ENCODE measurements at places on chromosomes 13 and 19.

DNA sequence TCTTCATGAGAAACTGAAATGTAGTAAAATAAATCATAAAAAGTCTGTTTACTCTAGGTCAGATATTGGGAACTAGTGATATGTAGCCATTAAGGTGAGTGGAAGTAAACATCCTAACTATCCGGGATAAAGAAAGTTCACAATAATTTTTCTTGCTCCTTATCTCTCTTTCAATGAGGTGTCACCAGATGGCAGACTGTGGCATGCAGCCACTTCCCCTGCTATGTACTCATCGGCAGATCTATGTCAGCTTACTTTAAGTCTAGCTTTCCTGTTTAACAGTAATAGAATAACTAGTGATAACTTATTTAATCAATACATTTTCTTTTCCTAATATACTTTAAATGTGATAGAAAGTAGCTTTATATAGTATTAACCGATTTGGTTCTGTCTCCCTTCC is 181.9 kb downstream of the NDFIP2 start:
- no peak for DNase-seq

GRCh38 chr13:102651392-102651791 is 43.5 kb downstream of the METTL21C start:
- no peak for DNase-seq

DNA sequence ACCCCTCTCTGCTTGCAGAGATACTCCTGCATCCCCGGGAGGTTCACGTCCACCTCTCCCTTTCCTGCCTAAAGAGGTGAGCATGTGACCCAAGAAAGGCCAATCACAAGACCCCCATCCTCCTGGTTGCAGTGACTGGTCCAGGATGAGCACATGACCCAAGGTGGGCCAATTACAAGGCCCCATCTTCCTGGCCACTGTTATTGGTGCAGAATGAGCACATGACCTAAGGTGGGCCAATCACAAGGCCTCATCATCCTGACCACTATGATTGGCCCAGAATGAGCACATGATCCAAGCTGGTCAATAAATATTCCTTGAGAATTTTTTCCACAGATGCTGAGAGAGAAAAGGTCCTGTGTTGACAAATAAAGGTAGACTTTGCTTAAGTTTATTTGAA is 350.7 kb downstream of the EFNB2 start:
- DNase-seq: no peak

DNA sequence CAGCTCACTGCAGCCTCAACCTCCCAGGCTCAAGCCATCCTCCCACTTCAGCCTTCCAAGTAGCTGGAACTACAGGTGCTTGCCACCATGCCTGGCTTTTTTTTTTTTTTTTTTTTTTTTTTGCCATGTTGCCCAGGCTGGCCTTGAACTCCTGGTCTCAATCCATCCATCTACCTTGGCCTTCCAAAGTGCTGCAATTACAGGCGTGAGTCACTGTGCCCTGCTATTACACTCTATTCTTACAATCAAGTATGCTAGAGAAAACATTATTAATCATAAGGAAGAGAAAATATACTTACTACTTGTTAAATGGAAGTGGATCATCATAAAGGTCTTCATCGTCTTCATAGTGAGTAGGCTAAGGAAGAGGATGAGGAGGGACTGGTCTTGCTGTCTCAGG is 93.3 kb upstream of the DOCK9 start:
- DNase-seq: no peak

DNA sequence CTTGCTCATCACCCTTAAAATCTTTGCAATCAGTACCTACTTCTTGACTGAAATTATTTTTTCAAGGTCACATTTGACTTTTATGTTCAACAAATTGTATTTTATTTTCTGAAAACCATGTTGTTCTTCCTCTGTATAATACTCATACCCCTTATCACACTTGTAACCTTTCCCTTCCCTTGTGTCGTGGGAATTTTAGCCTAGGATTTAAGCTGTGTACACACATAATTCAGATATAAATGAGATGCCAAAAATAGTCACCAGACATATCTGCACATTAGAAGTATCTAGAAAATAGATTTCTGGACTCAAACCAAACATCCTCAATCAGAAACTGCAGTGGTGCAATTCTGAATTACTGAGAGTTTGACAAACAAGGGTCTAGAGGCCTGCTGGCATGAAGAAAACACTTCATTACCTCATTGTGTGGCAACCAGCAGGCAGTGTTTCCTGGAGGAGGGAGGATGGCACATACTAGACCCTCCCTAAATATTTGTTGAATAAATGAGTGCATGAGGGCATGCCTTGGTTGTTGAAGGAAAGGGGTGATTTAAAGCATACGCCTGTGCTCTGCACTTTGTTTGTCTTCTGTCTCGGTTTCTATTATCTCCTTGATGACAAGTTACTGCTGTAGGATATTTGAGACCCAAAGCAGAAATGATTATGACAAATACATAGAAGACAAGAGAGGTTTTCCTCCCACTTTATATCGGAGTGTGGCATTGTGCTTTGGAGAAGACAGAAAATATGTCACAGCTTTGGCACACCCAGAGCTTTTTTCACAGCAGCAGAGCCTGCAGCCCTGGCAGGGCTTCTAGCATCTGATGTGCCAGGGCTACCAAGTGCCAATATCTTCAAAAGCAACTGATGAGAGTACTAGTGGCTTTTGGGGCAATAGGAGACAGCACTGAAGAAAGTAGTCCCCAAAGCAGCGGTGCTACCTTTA is 881.1 kb downstream of the PCDH9 start:
- no peak for DNase-seq

DNA sequence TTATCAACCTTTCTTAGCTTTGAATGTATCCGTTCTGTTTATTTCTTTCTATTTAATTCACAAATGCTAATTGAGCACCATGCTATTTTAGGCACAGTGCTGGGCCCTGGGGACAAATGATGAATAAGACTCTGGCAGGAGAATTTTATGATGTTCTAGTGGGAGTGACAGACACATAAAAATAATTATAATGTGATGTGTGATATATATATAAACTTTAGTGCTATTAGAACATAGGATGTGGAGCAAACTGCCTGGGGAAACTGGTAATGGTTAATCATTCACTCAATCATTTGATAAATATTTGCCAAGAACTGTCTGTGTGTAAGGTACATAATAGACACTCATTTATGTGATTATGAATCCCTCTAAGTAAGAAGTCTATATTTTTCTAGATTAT is 50.7 kb upstream of the FRY start:
- no peak for DNase-seq

- no peak for DNase-seq
Measured at GRCh38 chr19:11141937-11142527, 13.6 kb downstream of the SPC24 start.

GRCh38 chr19:46297700-46298478 is 1.0 kb downstream of the HIF3A start:
- DNase-seq: no peak

DNA sequence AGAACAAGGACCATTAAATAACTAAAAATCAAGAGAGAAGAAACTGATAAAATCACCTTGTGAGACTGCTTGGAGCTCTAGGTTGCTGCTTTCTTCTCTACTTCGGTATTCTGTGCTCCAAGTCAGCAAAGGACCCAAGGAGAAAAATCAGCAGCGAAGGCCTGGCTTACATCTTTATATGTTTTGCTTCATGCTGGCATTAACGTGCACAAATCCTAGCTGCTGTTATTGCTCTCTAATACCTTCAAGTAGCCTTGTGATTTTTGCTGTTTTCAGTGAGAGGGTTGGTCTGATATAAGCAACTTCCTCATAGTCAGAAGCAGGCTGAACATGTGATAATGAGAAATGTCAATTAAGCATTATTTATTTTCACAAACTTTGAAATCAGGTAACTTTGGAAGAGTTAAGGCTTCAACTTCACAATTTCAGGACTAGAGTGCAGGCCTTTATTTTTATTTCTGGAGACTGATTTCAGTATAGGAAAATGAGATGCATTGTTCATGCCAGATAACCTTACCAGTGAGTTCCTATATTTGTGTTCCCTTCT is 365.1 kb downstream of the SLC7A1 start:
- no peak for DNase-seq

All from activated CD4-positive, CD25-positive, alpha-beta regulatory T cell (primary cell).